Nephron progenitor cell (in vitro differentiated cells): ENCODE measurements at places on chromosomes 16 and 17.

DNA sequence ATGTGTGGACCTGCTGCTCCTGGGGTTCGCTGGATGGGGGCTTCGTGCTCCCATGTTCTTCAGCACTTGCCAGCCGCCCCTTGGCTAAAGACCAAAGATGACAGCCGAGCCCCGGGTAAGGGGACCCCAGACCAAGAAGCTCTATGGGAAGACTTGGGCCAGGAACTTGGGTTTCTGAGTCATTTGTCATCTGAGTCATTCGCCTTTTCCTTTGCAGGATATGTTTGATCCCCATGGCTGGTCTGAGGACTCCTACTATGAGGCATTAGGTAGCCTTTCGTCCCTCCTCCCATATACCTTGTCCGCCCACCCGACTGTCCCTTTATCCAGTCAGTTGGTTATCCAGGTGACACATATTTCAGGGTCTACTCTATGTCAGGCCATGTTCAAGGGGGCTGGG is 17.7 kb upstream of the ITGB4 start:
- H3K4me1 ChIP-seq: no peaks in the 10 kb centered on the region
- peak overlapping the region; percentile 86 for H3K27ac ChIP-seq
- H3K36me3 ChIP-seq: peaks cover 50% of the 10 kb centered on the region
- no peak overlapping the region for H3K4me3 ChIP-seq

- H3K36me3 ChIP-seq: peaks cover 32% of the 10 kb centered on the region
- H3K27me3 ChIP-seq: no peaks in the 10 kb centered on the region
- H3K27ac ChIP-seq: peak overlapping the region; percentile 53
- peak overlapping the region; percentile 11 for H3K4me3 ChIP-seq
Measured at GRCh38 chr17:64216338-64217248, 46.5 kb downstream of the TEX2 start.

GRCh38 chr17:75576661-75577060 is 10.9 kb upstream of the MYO15B start:
- no peak overlapping the region for H3K4me3 ChIP-seq
- H3K27ac ChIP-seq: no peak overlapping the region
- H3K27me3 ChIP-seq: peaks cover 8% of the 10 kb centered on the region
- peaks cover 17% of the 10 kb centered on the region for H3K4me1 ChIP-seq
- no peaks in the 10 kb centered on the region for H3K36me3 ChIP-seq
- DNase-seq: no peak

DNA sequence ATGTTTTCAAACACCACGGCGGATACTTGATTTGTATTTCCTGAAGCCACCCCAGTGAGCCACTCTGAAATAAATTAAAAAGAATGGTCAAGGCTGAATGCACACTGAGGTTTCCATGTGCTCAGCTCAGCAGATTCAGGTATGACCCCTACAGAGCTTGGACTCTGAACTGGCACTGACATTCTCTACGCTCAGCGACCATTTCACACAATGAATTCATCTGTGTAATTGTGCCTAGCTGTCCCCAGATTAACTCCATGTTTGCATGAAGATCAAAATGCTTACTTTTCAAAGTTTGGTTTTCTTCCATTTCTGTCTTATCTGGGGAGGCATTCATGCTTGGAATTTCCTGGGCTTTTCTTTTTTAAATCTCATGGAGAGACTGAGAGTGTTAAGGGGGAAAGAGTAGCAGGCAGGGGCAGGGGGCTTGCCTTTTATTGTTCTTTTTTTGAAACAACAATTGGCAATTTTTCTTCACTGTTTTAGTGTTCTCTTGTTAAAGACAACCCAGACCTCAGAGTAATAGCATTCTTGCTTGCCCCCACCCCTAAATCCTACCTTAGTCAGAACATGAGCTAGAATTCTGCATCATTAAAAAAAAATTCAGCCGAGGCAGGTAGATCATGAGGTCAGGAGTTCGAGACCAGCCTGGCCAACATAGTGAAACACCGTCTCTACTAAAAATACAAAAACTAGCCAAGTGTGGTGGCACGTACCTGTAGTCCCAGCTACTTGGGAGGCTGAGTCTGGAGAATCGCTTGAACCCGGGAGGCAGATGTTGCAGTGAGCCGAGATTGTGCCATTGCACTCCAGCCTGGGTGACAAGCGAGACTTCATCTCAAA is 85.5 kb upstream of the HNF1B start:
- no peak overlapping the region for H3K4me3 ChIP-seq
- no peak for DNase-seq
- no peak overlapping the region for H3K27ac ChIP-seq
- no peaks in the 10 kb centered on the region for H3K36me3 ChIP-seq

DNA sequence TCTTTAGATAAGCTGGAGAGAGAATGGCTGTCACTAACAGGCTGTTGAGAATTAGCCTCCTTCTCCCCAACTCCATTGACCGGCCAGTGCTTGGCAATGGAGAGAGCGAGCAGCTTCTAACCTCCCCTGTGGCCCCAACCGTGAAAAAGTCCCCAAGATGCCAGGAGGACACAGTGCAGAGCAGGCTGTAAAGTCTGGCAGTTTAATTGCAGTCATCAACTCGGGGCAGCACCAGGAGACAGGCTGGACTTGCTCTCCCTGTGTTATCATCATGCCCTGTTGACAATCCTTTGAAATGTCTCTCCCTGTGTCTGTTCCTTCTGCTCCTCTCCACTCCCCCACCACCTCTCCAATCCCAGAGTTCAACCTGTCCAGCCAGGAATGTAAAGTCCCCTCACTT is 705 bp upstream of the CDRT4 start:
- H3K36me3 ChIP-seq: peaks cover 13% of the 10 kb centered on the region
- H3K27ac ChIP-seq: peak overlapping the region; percentile 31

DNA sequence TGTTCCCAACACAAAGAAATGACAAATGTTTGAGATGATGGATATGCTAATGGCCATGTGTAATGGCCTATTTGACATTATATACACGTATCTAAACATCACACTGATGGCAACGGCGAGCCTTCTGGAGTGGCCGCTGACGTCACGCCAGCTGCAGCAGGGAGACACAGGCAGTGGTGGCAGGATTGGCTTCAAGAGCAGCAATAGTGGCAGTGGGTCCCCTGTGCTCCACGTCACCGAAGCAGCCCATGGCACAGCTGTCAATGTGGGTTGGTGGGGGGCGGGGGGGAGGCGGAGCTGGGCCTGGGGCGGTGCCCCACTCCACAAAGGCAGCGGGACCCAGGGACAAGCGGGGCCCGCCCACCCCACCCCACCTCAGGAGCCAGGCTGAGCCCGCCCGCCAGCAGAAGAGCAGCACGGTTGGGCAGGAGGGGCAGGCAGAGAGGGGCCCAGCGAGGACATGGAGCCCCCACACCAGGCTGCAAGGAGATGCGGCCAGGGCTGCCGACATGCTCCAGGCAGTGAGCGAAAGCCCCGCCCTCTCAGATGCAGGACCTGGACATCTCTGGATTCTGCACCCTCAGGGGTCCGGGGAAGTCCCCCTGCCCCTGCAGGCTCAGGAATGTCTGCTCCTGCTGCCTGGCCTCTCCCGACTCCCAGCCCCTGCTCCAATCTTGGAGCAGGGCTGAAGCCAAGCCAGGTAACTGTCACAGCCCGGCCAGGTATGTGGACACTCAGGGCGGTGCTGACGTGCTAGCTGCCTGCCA is 64.6 kb downstream of the USP32 start:
- DNase-seq: peak; percentile 30
- H3K4me1 ChIP-seq: peaks cover 23% of the 10 kb centered on the region
- H3K4me3 ChIP-seq: peak overlapping the region; percentile 52
- peak overlapping the region; percentile 95 for H3K27ac ChIP-seq

DNA sequence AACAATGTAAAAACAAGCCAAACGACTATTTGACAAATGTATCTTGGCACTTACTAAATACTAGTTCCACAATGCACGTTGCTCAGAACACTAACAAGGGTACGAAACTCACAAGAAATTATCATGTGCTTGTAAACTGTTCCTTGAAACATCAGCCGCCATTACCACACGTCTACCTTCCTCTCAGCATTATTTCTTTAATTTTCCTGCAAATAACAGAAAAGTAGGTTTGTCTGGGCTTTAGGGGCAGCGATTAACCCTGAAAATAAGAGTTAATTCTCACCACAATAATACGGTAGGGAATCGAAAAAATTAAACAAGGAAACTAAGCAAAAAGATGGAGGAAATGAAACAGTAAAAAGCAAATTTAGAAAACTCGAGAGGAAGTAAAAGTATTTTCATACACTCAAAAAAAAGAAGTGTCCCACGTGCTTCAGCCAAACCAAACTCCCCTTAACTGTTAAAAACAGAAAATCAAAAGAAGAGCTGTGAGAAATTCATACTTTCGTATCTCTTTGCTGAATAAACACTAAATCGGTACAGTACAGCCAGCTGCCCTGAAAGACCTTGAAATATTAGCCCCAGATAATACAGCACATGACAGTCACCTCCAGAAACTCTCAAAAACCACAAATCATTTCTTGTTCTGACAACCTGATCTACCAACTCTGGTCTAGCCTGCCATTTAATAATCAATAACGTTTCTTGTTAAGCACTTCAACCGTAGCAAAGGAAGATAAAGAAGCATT is 1.2 kb downstream of the ARHGAP17 start:
- no peak for DNase-seq
- peaks cover 33% of the 10 kb centered on the region for H3K36me3 ChIP-seq
- peak overlapping the region; percentile 97 for H3K27ac ChIP-seq

DNA sequence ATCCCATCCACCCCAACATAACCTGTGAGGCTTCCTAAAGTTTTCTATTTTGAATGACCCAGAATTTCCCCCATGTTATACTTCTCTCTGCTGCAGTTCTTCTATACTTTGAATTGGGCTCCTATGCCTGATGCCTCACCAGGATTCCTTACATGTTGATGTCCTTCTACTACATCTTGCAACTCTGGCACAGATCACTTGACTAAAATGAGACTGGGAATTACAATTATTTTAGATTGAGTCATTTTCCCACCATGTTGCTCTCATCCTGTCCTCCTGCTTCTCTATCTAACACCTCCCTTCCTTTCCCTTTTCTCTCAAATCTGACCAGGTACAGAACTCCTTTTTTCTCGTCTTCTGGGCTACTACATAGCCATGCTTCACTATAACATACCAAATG is 314.0 kb upstream of the KCNJ16 start:
- H3K4me3 ChIP-seq: no peak overlapping the region
- no peak overlapping the region for H3K27ac ChIP-seq

GRCh38 chr16:76035689-76036088 is 241.5 kb upstream of the CNTNAP4 start:
- no peak overlapping the region for H3K27ac ChIP-seq
- H3K36me3 ChIP-seq: no peaks in the 10 kb centered on the region
- no peak overlapping the region for H3K4me3 ChIP-seq
- DNase-seq: no peak
- no peaks in the 10 kb centered on the region for H3K27me3 ChIP-seq

DNA sequence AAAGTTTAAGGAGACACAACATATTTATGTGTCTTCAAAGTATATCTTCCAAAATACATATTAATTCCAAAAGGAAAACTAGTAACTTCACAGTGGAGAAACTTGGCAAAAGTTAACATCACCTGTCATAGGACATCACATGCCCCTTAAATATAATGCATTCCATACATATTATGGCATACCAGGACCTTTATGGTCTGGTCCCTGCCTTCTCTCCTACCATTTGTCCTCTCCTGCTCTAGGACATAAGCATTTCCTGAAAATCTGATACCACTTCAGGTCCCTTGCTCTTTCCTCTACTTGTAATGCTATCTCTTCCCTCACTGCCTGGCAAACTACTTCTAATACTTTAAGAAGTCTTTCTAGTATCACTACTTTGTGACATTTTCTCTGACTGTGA is 168.1 kb upstream of the RBL2 start:
- H3K27ac ChIP-seq: no peak overlapping the region
- H3K4me1 ChIP-seq: no peaks in the 10 kb centered on the region
- no peak overlapping the region for H3K4me3 ChIP-seq

GRCh38 chr17:34400301-34400931 is 37.4 kb upstream of the CCL1 start:
- DNase-seq: no peak
- peaks cover 25% of the 10 kb centered on the region for H3K27me3 ChIP-seq
- H3K27ac ChIP-seq: no peak overlapping the region
- no peak overlapping the region for H3K4me3 ChIP-seq

- peak overlapping the region; percentile 41 for H3K4me3 ChIP-seq
- no peaks in the 10 kb centered on the region for H3K36me3 ChIP-seq
- peaks cover 49% of the 10 kb centered on the region for H3K27me3 ChIP-seq
- peak overlapping the region; percentile 68 for H3K27ac ChIP-seq
- DNase-seq: no peak
Measured at GRCh38 chr16:49462362-49462988, 88.9 kb downstream of the C16orf78 start.

- peaks cover 26% of the 10 kb centered on the region for H3K36me3 ChIP-seq
- no peak for DNase-seq
- H3K4me3 ChIP-seq: peak overlapping the region; percentile 94
- H3K27me3 ChIP-seq: peaks cover 2% of the 10 kb centered on the region
Measured at GRCh38 chr17:75182319-75182568, 515 bp downstream of the SUMO2 start.

DNA sequence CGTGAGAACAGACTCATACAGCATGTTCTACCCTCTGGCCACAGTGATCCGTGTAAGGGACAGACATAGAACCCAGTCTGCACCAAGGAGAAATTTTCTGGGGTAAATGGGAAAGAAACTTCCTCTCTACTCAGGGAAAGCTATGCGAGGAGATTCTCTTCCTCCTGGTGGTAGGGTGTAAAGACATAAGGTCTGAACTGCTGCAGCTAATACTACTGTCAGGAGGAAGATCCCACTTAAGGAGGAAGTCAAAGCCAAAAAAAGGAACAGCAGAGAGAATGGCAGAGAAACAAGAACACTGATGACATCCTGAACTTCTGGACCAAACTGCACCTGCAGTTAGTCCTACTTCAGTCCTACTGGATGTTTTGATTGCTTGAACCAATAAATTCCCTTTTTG is 7.1 kb upstream of the TM4SF5 start:
- peaks cover 4% of the 10 kb centered on the region for H3K4me1 ChIP-seq
- H3K4me3 ChIP-seq: no peak overlapping the region
- H3K27ac ChIP-seq: no peak overlapping the region
- H3K27me3 ChIP-seq: peaks cover 13% of the 10 kb centered on the region

GRCh38 chr17:57601143-57601735 is 143.9 kb downstream of the CCDC182 start:
- peaks cover 38% of the 10 kb centered on the region for H3K36me3 ChIP-seq
- no peak overlapping the region for H3K4me3 ChIP-seq
- H3K27me3 ChIP-seq: peaks cover 3% of the 10 kb centered on the region

- peaks cover 32% of the 10 kb centered on the region for H3K4me1 ChIP-seq
- H3K27me3 ChIP-seq: peaks cover 6% of the 10 kb centered on the region
- peaks cover 24% of the 10 kb centered on the region for H3K36me3 ChIP-seq
- no peak for DNase-seq
- H3K27ac ChIP-seq: no peak overlapping the region
- no peak overlapping the region for H3K4me3 ChIP-seq
Measured at GRCh38 chr17:16288860-16289571, 64.3 kb downstream of the CENPV start.

GRCh38 chr16:24535827-24536226 is 3.5 kb upstream of the RBBP6 start:
- H3K36me3 ChIP-seq: no peaks in the 10 kb centered on the region
- H3K4me1 ChIP-seq: peaks cover 5% of the 10 kb centered on the region
- no peak overlapping the region for H3K27ac ChIP-seq
- no peak overlapping the region for H3K4me3 ChIP-seq

- peak; percentile 63 for DNase-seq
- peaks cover 11% of the 10 kb centered on the region for H3K4me1 ChIP-seq
- H3K27ac ChIP-seq: no peak overlapping the region
Measured at GRCh38 chr17:45248132-45248957, 13.5 kb downstream of the SPATA32 start.
